ENCODE measurements at places on chromosomes 6 and 20.
A peak's percentile ranks its signal among the peaks of the same experiment; 100 is the strongest.

GRCh38 chr20:53642196-53643030, 48.8 kb upstream of the ZNF217 start:
- DNase-seq, result peak; percentile 27

- no peak for DNase-seq
Measured at GRCh38 chr6:108200631-108201030, 34.8 kb downstream of the NR2E1 start.

GRCh38 chr20:6920991-6921613, 153.6 kb downstream of the BMP2 start:
- DNase-seq, result no peak

DNA sequence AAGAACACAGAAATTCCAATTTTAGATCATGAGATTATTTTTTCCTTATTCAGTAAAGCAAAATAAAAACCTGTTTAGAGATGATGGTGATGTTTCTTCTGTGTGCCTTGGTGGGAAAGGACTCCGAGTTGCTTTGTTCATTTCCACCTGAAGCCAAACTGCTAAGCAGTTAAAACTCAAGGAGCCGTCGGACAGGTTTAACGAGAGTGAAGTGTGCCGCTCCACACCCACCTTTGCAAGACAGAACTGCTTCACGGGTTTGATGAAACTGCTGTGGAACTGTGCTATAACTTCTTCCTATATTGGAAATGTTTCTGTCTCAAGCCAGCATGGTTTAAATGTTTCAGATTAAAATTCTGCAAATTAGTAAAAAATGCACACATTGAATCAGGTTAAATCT, 9.2 kb upstream of the DSP start:
- DNase-seq, result no peak

- DNase-seq, result no peak
Measured at GRCh38 chr6:15274692-15275387, 29.0 kb downstream of the JARID2 start.

- no peak for DNase-seq
Measured at GRCh38 chr6:52328729-52329128, 33.2 kb upstream of the PAQR8 start.

DNA sequence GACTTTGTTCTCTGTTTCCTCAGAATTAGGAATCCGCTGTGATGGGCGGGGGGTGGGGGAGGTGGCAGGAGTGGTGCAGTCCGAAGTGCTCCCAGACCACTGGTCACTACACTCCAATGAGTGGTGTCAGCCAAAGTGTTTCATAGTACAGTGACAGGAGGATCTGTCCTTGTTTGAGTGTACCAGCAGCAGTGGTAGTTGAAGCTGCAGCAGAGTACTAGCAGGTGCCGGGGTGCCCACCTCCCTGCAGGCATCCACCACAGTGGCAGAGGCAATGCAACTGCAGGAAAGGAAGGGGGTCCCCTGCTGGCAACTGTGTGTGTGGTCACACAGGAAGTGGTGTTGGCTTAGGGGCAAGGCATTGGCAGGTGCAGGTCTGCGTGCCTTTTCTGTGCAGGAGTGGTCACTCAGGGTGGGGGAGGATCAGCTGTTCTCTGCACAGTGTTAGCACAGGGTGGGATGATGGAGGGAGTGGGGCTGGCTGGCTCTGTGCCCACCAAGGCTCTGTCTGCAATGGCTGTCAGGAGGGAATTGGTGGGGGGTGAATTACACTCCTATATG, 9.7 kb downstream of the HLA-DOB start:
- DNase-seq, result no peak

GRCh38 chr6:6986344-6986743, 121.4 kb upstream of the RREB1 start:
- no peak for DNase-seq

DNA sequence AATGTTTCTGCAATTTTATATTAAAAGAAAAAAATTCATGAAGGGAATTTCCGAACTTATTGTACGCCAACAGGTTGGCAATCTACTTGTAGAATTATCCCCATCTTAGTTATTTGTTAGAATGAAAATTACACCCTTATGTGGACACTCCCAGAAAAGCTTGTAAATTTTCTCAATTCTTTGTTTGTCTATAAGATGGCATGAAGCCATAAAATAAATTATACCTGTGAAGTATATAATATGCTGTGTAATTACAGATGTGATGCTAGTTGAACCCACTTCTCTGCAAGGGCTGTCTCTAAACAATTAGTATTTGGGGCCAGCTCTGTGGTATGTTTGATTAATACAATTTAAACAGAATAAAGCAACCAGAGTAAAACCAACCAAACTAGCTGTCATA, 52.1 kb upstream of the DSP start:
- no peak for DNase-seq

DNA sequence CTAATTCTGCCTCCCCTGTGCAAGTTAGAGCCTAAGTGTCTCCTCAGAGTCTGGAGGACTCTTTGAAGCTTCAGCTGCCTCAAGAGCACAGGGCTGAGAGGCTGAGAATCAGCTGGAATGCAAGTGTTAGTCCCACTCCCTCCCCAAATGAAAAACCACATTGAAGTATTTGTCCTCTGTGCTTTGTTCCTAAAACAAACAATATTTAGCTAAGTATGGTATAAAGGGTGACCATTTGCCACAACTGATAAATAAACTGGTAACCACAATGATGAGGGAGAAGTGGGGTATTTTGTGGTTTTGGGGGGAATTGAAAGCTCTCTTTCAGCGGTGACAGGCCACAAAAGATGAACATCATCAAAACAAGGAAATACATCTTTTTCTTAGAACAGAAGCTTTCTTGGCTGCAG, 91.7 kb upstream of the HDDC2 start:
- no peak for DNase-seq

DNA sequence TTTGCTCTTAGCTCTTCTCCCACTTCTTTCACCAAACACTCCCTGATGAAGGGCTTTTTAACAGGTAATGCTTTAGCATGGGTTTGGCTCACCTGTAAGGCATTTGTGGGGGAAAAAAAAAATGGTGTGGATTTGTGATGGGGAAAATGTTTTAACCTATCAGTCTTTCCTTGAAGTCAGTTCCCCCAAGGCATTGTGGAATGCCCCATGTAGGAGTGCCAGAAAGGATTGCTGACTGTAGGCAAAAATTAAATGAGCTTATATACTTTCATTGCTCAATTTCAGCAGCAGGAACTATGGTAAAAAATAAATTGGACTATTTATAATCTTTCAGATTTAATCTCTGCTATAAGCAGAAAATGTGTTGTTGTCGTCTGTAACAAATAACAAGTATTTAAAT, 10.6 kb upstream of the SASH1 start:
- DNase-seq, result no peak

GRCh38 chr6:3671382-3671781, 80.1 kb downstream of the PXDC1 start:
- no peak for DNase-seq

DNA sequence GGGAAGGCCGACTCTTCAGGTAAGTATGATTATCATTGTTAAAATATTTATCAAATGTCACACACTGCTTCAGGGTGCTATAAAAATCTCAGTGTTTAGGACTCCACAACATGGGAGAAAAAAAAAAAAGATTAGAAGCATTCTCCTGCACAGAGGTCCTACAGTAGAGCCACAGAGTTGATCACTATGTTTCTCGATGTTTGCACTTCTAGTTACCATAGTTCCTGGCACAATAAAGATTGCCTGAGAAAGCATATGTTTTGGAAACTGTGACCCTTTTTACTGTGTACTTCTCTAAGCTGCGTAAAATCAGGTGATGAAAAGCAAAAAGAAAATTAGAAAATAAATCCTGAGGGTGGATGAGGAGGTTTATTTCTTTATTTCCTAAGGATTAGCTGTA, 269.9 kb upstream of the SYNCRIP start:
- DNase-seq, result no peak
